Right atrium auricular region (tissue), 2 donors: ENCODE measurements at places on chromosomes 3 and 15. TPM values are rescaled to one million over a fixed set of nuclear protein-coding genes. Genes with fewer than 3 reads are reported as not detected.
A peak's percentile ranks its signal among the peaks of the same experiment; 100 is the strongest.

- DNase-seq = no peak
Measured at GRCh38 chr3:35639254-35640186, at the start of gene ARPP21. TSS of gene ARPP21 (plus strand) at chr3:35639525. CDS start at chr3:35681752, 42,227 bp downstream.

- no peak for DNase-seq
Measured at GRCh38 chr15:37921527-37922385, 12.7 kb upstream of the TMCO5A start.

DNA sequence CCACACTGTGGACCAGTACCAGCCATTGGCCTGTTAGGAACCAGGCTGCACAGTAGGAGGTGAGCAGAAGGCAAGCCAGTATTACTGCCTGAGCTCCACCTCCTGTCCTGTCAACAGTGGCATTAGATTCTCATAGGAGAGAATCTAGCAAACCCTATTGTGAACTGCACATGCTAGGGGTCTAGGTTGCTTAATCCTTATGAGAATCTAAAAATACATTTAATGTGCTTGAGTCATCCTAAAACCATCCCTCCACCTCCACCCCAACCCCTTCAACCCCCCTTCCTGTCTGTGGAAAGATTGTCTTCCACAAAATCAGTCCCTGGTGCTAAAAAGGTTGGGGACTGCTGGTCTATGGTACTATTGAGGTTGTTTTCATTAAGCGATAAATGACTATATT, 49.3 kb upstream of the KCNAB1 start:
- DNase-seq = no peak

- no peak for DNase-seq
Measured at GRCh38 chr3:140896997-140897396, 44.6 kb upstream of the SLC25A36 start.

The GRM7 gene
- total RNA-seq = not detected

GRCh38 chr15:28899061-28899738, 13.4 kb downstream of the APBA2 start:
- DNase-seq = no peak

DNA sequence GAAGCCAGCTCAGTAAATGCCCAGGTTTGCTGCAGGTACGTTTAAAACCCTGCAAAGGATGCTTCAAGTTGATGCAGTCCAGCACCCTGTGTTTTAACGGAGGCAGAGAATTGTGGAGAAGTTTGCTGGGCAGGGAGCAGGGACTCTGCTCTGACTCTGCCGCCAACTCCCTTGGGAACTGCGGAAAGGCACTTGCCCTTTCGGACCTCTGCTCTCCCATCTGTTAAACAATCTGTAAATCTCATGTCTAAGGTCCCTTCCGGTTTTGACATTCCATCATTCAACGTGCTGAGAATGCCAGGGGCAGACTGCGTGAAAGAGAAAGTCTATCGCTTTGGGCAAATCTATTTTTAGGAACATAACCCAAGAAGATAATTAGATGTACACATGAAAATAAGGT, 184.5 kb downstream of the OPA1 start:
- DNase-seq = no peak

- no peak for DNase-seq
Measured at GRCh38 chr3:64884536-64884935, 196.7 kb upstream of the ADAMTS9 start.

DNA sequence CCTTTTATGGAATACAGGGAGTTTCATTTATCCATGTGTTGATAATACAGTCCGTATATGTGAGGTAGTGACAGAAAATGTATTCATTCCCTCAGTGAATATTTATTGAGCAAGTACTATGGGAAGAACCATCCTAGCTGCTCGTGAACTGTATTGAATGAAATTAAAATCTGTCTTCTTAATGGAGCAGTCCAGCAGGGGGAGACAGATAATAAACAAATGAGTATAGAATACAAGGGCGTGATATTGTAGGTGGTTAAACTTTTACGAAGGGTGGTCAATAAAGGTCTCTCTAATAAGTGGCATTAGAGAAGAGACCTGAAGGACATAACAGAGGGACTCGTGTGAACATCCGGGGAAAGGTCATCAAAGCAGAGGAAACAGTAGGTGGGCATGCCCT, 62.7 kb upstream of the OSTN start:
- no peak for DNase-seq

- no peak for DNase-seq
Measured at GRCh38 chr3:37861620-37862041, at the start of gene CTDSPL. TSS of gene CTDSPL (plus strand) at chr3:37861880. CDS start at chr3:37862200, 320 bp downstream.

The DUOXA2 gene
- not detected for total RNA-seq

GRCh38 chr3:40847551-40847992, 322.8 kb downstream of the ZNF621 start:
- no peak for DNase-seq

- no peak for DNase-seq
Measured at GRCh38 chr15:91952216-91952615, 98.7 kb downstream of the SLCO3A1 start.

The POMGNT2 gene
- 28.0 TPM for total RNA-seq

DNA sequence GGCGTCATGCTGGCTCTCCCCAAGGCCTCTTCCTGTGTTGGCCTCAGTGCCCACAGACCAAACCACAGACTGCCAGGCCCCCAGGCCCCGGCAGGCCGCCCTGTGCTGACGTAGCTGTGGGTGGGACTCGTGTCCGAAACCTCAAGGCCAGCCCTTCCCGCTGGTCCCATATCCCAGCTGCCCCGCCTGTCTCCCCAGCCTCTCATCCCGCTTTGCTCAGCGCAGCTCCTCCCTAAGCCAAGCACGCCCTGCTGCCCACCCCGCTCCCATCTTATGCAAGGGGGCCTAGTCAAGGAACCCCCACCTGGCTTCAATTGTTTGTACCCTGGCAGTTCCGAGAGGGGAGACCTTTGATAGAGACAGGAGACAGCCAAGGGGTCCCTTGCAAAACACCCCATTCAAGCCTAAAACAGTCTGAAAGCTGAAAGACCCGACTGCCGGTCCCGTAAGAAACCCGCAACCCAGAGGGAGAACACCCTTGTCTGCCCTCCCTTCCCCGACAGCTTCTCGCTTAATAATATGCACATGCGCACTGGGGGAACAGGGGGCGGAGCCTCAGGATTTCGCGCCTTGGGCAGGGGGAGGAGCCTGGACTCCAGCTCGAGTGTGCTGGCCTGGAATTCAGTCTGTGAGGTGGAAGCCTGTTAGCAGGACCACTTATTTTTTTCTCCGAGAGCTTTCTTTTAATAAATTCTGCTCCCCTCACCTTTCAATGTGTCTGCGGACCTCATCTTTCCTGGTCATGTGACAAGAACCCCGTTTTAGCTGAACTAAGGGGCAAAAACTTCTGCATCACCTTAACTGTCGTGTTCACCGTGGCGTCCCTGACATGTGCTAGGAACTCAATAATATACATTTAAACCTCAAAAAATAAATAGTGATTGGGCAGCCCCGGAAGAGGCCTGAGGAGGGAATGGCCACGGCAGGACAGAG, 17.2 kb downstream of the TNFAIP8L3 start:
- peak; percentile 79 for DNase-seq

The PRKCD gene
- total RNA-seq = 14.8 TPM

DNA sequence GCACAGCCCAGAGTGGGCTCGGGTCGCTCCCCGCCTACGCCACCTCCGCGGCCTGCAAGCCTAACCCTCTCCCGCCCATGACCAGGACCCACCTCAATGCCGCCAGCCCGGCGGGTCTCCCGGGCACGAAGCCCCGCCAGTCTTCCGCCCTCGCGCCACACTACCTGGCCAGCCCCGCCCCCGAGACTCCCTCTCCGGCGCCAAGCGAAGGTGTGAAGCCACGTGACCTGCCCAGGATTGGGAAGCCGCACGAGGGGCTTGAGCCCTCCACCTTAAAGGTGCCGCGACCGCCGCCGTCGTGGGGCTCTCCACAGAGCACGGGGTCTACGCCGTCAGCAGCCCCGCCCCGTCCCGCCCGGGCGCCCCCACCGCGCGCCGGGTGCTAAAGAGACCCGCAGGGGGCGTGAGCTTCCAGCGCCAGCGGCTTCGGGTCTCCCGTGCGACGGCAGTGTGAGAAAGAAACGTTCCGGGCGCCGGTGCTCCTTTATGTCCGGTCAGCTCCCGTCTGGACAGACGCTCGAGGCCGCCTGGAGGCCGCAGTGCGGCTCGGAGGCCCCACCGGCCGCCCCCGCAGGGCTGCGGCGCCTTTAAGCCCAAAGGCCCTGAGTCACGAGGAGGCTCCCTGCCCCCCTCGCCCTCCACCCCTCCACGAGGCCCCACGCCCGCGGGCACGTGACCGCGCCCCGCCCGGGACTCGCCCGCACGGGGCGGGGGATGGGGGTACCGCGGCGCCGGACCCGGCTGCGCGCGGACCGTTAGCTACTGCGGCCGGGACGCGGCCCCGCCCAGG, at the start of gene CPEB1:
CPEB1 (minus strand) TSS at position 319 of the 790 bp plus-strand sequence. CDS start 18,904 bp downstream, outside the sequence.
- DNase-seq = no peak

DNA sequence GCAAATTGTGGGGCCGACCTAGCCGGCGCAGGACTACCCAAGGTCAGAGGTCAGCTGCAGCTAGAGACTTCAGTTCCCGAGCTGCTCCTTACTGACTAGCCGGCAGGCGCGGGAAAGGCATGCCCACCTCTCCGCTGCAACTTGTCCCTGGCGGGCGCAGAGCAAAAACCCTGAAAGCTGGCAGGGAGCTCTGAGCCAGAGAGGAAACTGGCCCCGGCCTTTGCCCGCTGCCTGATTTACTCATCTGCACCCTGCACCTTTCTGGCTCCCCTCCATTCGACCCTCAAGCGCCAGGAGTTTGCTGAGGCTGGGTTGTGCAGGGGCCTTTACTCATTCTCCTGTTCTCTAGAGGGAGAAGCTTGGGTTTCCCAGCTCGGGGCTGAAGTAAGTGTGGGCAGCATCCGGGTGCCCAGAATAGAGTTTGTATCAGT, 1.5 kb downstream of the ZIC4 start:
- DNase-seq = no peak

DNA sequence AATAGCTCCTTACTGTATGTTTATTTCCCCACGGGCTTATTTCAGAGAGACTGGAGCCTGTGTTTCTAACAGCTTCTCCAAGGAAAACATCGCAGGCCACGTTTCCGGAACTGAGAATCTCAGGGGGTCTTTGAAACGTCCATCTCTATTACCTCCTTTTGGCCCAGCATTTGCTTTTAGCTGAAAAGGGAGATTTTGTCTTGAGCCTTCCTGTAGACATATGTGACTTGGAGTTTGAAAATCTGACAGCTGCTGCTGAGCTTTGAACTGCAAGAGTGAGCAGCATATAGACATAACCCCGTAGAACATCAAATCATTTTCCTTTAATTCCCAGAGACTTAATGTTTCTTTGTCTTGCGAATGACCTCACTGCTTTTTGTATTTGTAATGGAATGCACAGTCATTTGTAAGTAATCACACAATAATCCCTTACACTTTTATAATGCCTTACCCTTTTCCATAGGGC, 54.6 kb downstream of the LPP start:
- DNase-seq = no peak

GRCh38 chr15:92365084-92365483, 28.6 kb upstream of the ST8SIA2 start:
- DNase-seq = no peak

DNA sequence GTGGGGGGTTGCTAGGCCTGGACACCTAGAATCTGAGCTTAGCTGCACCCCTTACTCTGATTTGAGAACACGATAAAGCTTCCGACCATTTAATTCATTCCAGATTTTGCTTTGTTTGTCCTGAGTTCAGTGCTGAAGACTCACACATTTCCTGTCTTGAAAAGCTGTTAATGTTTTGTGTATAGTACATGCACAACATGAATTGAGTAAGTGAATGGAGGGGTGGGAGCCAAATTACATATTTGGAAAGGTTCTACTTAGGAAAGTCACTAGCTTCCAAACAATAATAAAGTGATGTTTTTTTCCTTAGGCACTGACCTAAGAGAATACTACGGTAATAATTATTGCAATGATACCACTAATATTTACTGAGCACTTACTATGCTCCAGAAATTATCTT, 955.2 kb upstream of the NR2F2 start:
- no peak for DNase-seq

The NR1D2 gene
- total RNA-seq = 15.8 TPM

The DCLK3 gene
- 0.08 TPM for total RNA-seq

DNA sequence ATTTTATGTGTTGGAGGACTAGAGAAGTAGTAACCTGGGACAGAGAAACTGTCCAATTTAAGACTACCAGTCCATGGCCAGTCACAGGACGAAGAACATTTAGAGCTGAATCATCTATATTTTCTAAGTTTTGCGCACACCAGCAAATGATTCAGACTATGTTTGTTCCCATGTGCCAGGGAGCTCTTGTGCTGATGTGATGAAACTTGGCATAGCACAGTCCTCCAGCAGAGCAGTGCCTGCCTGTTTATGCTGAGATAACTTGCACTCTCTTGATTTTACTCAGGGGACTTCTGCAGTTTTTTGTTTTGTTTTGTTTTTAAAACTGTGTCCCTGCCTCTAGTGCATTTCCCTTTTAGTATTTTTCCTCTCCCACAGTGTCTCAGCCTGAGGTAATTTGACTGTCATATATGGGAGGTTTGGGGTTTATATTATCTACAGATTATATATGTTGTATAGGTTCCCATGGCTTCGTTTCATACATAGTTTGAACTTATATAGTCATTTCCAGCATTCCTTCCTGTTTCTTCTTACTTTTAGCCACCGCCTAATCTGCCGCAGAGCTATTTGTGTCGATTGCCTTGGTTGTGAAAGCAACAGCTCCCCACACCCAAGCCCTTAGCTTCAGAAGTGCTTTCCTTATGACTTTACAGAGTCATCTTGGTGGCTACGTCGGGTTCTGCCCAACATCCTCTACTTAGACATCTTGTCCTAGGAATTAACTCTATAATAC, 45.5 kb downstream of the PPM1L start:
- DNase-seq = peak; percentile 74

DNA sequence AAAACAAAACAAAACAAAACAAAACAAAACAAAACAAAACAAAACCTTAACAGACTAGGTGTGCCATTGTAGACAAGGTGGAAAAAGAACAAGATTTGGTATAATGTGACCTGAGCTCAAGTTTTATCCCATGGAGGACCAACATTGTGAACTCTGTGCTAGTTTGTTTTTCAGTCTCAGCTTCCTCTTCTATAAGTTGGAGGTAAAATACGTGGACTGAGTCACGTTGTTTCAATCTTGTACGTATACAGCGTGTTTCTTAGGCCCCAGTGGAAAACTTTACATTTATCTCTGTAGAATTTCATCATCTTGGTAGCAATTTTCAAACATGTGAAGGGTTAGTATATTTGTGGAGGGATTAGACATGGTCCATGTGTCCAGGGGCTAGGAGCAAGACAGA, 261.6 kb downstream of the CD47 start:
- DNase-seq = no peak

The BSN gene
- 0.63 TPM for total RNA-seq

DNA sequence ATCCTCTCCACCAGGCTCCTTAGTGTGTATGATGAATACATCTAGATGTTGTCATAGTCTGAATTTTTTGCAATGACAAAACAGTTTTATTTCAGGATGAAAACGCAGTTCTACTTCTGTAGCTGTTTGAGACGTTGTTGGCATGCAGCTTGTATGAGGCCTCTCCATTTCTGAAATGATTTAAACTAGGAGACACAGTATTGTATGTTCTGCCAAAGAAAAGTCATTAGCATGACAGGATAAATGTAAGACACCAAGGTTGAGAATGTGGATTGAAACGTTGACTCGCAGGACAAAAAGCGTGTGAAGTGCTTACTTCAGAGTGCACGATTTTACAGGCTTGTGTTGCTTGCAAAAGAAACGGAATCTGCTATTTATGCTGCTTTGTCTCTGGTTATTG, 35.3 kb downstream of the ABHD17C start:
- DNase-seq = no peak
